ENCODE measurements at places on chromosomes 2 and 18.

DNA sequence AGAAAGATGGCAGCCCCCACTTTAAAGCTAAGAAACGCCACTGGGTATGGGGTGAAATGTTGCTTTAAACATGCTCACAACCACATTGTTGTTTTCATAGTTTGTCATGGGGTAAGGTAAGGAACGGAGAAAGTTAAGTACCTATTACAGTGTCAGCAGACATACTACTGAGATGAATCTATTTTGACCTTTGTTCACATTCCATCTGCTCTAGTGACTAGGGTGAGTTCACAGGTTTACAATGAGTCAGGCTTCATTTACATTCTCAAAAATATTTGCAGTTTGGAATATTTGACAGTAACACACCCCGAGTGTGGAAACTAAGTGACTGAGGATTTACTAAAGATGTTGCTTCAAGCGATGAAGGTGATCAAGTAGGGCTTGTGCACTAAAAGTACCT lies 428.7 kb upstream of the ACVR2A start:
- DNase-seq = no peak

GRCh38 chr2:33903215-33903614 lies 304.1 kb upstream of the FAM98A start:
- DNase-seq = no peak

GRCh38 chr18:69720422-69720821 lies 227.3 kb downstream of the CD226 start:
- no peak for DNase-seq

DNA sequence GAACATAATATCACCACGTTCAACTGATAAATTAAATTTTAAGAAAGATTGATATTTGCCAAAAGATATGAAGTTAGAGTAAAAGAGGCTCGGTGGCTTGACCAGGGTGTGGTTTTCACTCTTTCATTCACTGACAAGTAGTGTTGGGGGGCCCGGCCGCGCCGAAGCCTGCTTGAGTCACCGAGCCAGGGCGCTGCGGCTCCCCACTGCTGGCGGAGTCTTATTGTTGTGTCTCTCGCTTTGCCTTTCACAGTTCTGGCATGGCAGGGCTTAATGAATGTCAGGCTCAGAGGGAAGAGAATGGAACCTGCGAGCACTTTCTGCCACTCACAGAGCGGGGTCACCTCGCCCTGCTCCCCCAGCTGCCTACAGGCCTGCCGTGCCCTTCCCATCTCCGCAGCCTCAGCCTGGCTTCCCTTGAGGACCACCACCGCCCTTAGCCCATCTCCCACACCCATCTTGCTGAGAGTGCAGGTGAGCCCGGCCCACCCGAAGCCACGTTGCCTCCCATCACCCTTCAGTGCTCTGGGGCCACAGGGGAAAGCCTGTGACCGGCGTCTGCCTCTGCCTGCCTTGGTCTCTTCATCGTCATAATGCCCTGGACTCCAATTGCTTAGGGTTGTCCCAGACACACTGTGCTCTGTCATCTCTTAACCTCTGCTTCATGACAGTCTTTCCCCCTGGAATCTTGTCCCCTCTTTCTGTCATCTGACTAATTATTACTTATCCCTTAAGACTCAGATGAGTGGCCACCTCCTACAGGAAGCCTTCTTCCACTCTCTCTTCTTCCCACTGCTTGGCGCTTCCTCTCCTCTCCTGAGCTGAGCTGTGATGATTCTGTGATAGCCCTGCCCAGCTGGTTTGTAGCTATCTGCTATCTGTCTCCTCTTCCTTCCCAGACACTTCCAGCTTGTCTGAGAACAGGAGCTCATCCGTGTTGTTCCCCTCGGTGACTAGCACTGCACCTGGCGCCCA lies 142.5 kb downstream of the FAM210A start:
- no peak for DNase-seq

Measured in stimulated activated CD8-positive, alpha-beta memory T cell treated with anti-CD3 and anti-CD28 coated beads, Interleukin-4, amount 100 ng/mL, for 1 hour (primary cell).